Neural crest cell (in vitro differentiated cells): ENCODE measurements at places on chromosomes 1 and 21. TPM values are rescaled to one million over a fixed set of nuclear protein-coding genes. Genes with fewer than 3 reads are reported as not detected.

Gene MATN1
- 0.32 and 0.54 TPM in 2 replicates for total RNA-seq

Gene S100A7A
- total RNA-seq = not detected in 2 replicates

Gene MXRA8
- total RNA-seq = 5.0 and 5.8 TPM in 2 replicates

Gene VWA5B1
- 0.30 and 0.44 TPM in 2 replicates for total RNA-seq

Gene CLCA2
- total RNA-seq = not detected in 2 replicates

Gene RNF187
- total RNA-seq = 117 and 129 TPM in 2 replicates

- no peak for DNase-seq
Observed at GRCh38 chr1:37498872-37499617, 15.5 kb downstream of the MEAF6 start.

DNA sequence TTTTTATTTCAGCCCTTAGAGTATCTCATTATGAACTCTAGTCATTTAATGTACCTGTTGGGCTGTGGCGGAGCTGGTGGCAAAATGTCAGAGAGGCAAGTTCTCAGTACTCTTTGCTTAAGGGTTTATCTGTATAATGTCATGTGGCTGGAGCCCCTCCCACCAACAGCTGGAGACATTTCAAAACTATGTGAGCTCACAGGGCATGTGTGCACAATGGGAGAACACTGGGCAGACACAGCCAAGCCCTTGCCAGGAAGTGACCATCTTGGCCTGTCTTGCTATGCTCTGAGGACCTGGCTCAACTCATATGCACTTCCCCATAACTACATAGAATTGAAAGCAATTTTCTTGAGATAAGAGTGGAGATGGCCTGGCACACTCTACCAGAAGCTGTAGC, 296.4 kb downstream of the PTPRU start:
- no peak for DNase-seq

GRCh38 chr1:40161888-40162397, 756 bp downstream of the RLF start:
- no peak for DNase-seq

- DNase-seq = no peak
Observed at GRCh38 chr1:44060830-44061267, 29.6 kb upstream of the SLC6A9 start.

DNA sequence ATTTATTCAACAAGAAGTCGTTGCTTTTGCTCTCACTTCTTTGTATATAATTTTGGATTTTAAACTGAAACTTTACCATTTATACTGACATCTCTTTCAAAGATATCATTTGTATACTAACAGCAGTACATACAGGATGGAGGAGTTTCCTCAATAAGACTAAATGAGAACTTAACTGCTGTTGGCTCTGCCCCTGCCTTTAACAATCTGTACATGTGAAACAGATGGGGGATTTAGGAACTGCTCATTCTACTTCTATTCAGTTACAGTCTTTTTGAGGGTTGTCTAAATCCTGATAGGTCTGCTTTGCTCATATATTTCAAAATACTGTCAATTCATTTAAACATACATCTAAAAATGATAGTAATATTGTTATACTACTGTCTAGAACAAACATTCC, 663.2 kb downstream of the ADGRL2 start:
- no peak for DNase-seq

DNA sequence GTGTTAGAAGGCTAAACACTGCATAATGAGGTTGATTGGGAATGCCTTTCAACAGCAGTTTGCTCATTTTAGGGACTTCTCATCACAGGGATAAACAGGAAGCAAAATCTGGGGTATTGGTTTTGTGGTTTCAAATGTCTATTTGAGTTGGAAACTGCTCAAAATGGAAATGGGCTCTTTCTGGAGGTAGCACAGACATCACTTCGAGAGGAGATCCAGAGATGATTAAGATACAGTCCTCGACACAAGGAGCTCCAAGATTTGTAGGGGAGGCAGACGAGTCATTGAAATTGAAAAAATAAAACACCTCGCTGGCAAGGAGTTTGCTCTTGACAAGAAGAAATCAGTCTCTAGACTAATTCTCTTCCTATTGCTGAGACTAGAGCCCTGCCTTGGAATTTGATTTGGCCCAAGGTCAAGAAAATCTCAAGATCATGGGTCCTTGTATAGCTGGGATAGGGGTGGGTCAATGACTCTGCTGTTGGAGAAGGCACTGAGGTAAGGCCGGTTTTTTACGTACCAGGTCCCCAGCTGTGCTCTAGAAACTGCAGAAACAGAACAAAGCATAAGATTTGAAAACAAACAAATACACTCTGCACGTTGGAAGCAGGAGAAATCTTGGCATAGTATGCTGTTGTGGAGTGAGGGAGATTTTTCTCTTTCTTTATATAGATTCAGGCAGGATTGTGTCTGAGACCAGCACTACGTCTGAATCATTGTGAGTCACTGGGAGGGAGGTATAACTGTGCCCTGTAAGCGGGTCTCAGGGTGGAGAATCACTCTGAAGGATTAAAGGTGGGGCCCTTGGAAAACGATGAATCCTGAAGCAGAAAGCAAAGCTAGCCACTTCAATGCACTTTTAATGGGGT, 17.7 kb upstream of the KLHDC8A start:
- DNase-seq = no peak

- DNase-seq = no peak
Observed at GRCh38 chr1:18811733-18812452, 47.6 kb downstream of the TAS1R2 start.

DNA sequence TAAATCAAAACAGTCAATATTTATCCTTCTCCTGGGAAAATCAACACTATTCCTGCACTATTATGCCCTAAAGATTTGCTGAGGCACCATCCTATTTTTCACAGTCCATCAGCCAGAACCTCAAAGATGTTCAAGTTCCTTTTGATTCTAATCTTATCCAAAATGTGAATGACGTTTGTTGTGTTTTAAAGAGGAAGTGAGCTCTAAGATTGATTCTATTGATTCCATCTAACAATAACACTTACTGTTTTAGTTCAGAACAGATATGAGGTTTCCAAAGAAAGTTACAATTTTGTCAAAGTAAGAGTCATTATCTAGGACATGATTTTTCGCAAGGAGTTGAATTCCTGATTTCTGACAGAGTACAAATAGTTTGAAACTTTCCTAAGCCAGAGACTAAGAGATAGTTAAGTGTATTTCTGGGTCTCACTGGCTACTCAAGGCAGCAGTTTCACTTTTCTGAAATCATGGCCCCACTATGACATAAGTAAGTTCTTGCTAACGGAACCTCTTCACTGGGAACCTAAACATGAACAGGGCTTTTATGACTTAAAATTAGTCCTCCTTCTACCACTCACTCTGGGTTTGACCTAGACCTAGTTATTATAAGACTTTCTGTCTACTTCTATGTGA, 84.7 kb downstream of the LHX9 start:
- no peak for DNase-seq

DNA sequence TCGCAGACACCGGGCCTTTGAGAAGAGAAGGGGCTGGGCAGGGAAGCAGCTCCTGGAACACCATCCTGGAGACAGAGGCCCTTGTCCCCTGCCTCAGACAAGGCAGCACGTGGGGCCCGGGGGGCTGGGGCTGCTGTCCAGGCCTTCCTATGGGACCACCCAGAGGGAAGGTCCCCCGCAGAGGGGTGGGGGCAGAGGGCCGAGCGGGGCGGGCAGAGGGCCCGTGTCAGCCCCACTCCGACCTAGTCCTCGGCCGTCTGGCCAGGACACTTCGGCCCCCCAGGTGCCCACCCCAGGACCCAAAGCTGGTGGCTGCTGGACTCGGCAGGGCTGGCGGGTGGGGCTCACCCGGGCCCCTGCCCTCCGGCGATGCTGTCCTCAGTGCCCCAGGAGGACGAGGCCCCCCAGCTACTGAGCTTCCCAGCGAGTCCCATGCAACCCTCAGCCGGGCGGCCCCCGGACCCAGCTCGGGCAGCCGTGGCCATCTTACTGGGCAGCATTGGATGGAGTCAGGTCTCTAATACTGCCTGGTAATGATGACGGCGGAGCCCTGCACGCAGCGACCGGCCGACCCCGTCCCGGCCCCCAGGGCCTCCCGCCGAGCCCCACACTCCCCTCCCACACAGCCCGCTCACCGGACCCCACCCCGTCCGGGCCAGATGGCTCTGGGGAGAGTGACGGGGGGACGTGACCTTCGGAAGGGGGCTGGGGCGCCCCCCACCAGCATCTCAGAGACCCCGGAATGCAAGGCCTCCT, 6.9 kb upstream of the TTLL10 start:
- DNase-seq = no peak

- DNase-seq = no peak
Observed at GRCh38 chr21:33132054-33132453, 62.1 kb downstream of the OLIG1 start.

- no peak for DNase-seq
Observed at GRCh38 chr1:183164963-183165362, 21.1 kb upstream of the LAMC2 start.

GRCh38 chr21:45255381-45256020, 32.2 kb downstream of the POFUT2 start:
- no peak for DNase-seq

DNA sequence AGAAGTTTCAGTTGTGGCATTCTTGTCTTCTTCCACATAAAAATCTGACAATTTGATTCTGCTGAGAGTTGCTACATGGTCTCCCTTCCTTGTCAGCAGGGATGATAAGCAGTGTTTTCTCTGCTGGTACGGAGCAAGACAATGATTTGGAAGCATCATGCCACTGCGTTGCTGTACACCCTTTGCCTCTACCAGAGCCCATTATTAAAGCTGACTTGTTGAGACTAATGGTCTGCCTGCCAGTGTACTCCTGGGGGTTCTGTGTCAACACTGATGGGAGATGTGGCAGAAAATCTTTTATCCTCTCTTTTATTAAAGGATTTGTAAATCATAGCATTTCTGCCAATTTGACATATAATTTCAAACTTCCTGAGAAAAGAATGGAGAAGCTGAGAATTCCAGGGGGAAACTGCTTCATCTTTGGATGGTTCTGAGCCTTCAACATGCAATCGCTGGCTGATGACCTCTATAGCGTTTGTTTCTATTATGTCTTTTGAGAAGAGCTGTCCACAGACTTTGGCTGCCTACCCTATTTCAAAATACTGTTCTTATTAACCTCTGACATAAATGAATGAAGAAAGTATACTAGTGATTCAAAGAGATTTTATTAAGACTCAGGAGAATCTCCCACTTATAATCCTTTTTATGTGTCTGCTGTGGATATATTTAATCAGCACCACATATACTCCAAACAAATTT, 47.9 kb upstream of the DYNLT5 start:
- DNase-seq = no peak

- DNase-seq = no peak
Observed at GRCh38 chr1:204709960-204710912, 24.7 kb upstream of the LRRN2 start.

DNA sequence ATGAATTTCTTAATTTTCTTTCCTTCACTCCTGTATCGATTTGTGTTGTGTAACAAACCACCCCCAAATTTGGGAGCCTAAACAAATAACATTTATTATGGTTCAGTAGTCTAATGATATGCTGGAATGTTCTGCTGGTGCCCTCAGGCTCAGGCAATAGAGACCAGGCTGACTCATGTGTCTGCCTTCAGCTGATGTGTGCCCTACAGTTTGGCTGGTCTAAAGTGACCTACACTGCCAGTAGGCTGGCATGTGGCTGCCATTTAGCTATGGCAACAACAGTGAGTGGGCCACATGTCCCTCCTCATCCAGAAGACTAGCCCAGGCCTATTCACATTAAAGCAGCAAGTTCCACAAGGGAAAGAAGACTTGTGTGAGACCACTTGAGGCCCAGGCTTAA, 115.8 kb downstream of the PTPRC start:
- no peak for DNase-seq
